ENCODE measurements at places on chromosomes 11 and 22.

DNA sequence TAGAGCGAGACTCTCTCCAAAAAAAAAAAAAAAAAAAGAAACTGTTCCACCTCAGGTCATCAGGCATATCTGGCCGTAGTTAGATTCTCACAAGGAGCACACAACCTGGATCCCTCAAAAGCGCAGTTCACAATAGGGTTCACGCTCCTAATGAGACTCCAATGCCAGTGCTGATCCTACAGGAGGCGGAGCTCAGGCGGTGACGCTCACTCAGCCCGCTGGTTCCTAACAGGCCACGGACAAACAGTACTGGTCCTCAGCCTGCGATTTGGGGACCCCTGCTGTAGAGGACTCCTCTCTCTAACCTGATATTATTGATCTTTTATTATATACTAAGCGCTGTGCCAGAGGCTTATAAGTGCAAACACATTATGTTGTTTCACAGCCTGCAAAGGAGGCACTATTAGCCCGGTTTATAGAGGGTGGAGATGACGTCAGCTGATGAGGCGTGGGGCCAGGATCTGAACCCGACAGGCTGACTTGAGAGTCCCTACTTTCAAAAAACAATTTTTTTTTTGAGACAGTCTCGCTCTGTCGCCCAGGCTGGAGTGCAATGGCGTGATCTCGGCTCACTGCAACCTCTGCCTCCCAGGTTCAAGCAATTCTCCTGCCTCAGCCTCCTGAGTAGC lies 4.9 kb upstream of the MAFF start:
- no peak for DNase-seq

DNA sequence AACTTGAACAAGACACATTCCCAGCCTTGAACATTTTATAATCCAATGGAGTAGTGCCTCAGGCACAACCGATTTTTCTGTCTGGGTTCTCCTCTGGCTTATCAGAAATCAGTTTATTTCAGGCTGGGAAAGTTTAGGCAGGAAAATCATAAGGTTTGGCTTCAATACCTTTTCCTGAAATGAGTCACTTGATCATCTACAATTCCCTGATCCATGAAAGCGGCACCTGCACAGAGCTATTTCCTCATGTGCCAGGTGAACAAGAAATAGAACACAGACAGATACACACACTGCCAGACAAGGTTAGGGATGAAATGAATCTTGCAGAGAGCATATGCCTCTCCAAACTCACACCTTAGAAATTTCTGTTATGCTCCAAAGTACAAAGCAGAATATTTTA lies 106.7 kb upstream of the OR9G4 start:
- no peak for DNase-seq

- DNase-seq: no peak
Observed at GRCh38 chr11:17695454-17696441, 23.6 kb upstream of the MYOD1 start.

DNA sequence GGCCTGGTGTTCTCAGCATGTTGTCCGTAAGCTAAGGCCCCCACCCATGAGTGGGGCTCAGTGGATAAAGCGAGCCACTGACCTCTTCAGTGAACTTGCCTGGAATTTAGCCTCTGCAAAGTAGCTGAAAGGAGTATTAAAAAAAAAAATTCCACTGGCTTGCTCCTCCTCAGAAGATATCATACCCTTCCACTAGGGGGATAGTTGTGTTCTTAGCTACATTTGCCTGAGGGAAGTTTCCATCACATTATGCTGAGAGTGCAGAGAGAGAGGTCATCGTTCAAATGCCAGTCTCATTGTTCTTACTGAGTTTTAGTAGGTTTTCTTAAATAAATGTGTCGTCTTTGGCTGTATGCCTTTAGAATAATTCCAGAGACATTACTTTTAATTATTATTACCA lies 879.7 kb downstream of the JRKL start:
- no peak for DNase-seq

All from stimulated activated CD8-positive, alpha-beta memory T cell treated with anti-CD3 and anti-CD28 coated beads, Interleukin-4, amount 100 ng/mL, for 1 hour (primary cell).